CD8-positive, alpha-beta T cell (primary cell): ENCODE measurements at places on chromosomes 1 and 21.

DNA sequence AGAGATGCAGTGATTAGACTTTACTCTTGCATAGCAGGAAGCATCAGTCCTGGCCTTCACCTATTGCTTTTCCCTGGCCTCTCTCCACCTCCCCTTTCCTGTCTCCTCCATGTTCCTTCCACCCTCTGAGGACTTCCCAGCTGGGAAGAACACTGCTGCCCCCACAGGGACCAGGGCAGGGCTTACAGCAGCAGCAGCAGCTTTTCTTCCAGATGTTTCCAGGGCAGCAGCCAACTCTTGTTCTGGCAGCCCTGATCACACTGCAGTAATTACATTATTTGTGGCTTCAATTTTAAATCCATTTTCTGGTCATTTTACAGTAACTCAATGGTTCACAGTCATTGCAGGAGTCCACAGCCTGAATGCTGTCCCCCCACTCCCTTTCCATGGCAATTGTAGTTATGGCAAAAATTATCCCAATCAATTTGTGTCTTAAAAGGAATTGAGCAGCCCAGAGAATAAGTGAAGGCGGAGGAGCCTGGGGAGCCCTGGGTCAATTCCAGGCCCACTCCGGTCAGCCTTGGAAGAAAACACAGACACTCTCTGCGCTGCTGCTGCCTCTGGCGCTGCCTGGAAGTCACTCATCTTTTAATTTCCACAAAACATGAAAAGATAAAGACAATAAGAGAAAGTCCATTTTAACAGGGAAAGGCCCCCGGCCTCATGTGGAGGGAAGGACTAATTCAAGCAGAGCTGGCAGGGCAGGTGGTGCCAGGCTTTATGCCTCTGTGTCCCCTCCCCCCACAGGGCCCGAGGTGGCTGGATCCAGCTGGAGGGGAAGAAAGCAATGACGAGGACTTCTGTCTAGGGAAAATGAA is 148.6 kb downstream of the GRIK3 start:
- DNase-seq: no peak

DNA sequence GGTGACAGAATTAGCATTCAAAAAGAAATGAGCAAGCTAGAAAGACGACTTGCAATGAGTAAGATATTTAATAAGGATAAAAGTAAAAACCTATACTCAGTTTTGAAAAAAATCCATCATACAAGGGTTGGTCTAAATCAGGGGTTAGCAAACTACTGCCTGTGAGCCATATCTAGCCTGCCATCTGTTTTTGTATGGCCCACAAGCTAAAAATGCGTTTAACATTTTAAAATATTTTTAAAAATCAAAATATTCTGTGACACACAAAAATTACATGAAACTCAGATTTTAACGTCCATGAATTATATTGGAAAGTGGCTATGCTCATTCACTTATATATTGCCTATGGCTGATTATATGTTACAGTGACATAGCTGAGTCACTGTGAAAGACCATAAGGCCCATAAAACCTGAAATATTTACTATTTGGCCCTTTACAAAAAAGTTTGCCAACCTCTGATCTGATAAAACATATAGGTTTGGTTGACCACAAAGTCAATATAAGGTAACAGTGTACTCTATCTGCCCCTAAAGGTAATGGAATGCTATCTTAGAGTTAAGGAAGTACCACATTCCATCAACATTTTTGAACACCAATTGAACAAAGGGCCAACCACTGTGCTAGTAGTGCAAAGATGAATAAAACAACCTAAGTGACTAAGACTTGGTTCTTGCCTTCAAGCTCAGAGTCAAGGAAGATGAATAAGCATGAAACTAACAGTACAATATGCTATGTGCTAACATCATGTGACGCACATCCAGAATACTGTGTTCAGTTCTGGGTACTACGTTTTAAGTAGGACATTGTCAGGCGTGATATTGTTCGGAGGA is 3.2 kb downstream of the IFT25 start:
- DNase-seq: no peak

DNA sequence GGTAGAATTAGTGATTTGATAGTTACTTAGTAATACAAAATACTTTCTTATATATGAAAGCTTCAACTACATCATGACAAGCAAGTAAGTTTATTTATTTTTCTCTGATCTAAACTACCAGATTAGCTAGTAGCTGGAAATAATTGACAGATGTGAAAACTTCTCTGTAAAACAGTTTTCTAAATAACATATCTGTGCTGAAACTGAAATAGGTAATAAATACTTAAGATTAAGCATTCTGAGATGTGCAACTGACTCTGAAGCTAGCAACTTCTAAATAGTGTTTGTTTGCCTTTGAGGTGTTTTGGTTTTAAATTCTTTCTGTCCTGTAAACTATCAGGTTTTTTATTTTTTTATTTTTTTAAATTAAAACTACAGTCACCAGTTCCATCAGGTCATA is 18.5 kb upstream of the LHX8 start:
- DNase-seq: no peak

- DNase-seq: no peak
These were observed 48.2 kb downstream of the PRDM15 start for GRCh38 chr21:41830764-41831452.

- no peak for DNase-seq
These were observed 6.1 kb upstream of the PCSK9 start for GRCh38 chr1:55033265-55033614.

DNA sequence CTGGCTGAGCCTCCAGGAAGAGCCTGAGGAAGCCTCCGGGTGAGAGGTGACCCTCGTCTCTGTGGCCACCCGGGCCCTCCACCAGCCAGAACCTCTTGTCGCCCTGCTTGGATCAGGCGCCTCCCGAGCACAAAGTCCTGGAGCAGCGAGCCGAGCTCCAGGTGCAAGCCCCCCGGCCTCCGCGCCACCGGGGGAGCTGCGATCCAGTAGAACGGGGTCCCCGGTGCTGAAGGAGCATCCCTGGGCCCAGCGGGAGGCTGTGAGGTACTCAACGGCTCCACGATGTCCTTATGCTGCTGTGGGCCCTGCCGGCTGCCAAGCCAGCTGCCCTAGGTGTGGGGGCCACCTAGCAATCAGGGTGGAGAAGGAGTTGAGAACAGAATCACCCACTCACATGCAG is 102.8 kb downstream of the PRDM16 start:
- DNase-seq: no peak

- no peak for DNase-seq
These were observed 18.7 kb downstream of the HEYL start for GRCh38 chr1:39620659-39621165.
